ENCODE measurements at places on chromosomes 7 and 10. TPM values are rescaled to one million over a fixed set of nuclear protein-coding genes. Genes with fewer than 3 reads are reported as not detected.

AGAP5 gene
- 4.8 TPM for total RNA-seq

IDI2 gene
- not detected for total RNA-seq

FGF8 gene
- not detected for total RNA-seq

ADRA2A gene
- total RNA-seq: 14.3 TPM

EBLN1 gene
- not detected for total RNA-seq

PRXL2A gene
- total RNA-seq: 101 TPM

MYH16 gene
- total RNA-seq: not detected

SLC39A12 gene
- total RNA-seq: 0.13 TPM

OR6B1 gene
- total RNA-seq: not detected

FZD8 gene
- total RNA-seq: 11.7 TPM

KIAA1217 gene
- total RNA-seq: 34.2 TPM

PLEKHS1 gene
- total RNA-seq: 0.84 TPM

ACHE gene
- total RNA-seq: 11.7 TPM

TEX47 gene
- total RNA-seq: not detected

GOLGA7B gene
- total RNA-seq: 0.22 TPM

TSPAN12 gene
- total RNA-seq: 22.0 TPM

CHAT gene
- total RNA-seq: 1.2 TPM

SLIT1 gene
- total RNA-seq: 0.17 TPM

FRAT1 gene
- 5.0 TPM for total RNA-seq

ENO4 gene
- total RNA-seq: not detected

IKZF1 gene
- total RNA-seq: 5.6 TPM

ICA1 gene
- 46.1 TPM for total RNA-seq

LLCFC1 gene
- total RNA-seq: not detected
